CD4-positive, alpha-beta memory T cell (primary cell): ENCODE measurements at places on chromosomes 5 and 9. TPM values are rescaled to one million over a fixed set of nuclear protein-coding genes. Genes with fewer than 3 reads are reported as not detected.

DNA sequence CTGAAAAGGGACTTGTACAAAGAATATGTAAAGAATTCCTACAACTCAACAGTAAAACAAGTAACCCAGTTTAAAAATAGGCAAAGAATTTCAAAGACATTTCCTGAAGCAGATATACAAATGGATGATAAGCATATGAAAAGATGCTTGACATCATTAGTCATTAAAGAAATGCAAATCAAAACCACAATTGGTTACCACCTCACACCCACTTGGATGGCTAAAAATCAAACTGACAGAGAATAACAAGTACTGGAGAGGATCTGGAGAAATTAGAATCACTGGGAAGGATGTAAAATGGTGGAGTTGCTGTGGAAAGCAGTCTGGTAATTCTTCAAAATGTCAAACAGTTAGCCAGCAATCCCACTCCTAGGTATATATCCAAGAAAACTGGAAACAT lies 12.5 kb upstream of the FOXE1 start:
- no peak for DNase-seq
- no peaks in the 10 kb centered on the region for H3K4me1 ChIP-seq
- peaks cover 14% of the 10 kb centered on the region for H3K27me3 ChIP-seq
- no peaks in the 10 kb centered on the region for H3K36me3 ChIP-seq
- no peak overlapping the region for H3K27ac ChIP-seq

Gene WDR5
- 32.7 TPM for total RNA-seq

DNA sequence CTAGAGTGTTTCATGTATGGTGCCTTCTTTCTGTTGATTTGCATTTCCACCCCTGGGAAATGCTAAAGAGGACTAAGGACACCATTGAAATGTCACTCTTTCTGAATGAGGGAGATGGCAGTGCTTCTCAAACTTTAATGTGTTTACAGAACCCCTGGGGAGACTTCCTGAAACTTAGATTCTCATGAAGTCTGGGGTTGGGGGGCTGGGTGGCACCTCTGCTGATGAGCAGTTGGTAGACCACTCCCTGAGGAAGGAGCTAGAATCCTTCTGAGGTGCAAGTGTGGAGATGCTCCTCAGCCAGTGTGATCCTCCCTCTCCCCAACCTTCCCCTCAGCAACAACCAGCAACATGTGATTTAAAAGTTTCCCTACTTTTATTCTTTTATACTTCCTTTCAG lies 546.8 kb downstream of the LRRC70 start:
- no peaks in the 10 kb centered on the region for H3K36me3 ChIP-seq
- no peak overlapping the region for H3K4me3 ChIP-seq
- no peaks in the 10 kb centered on the region for H3K27me3 ChIP-seq
- H3K4me1 ChIP-seq = no peaks in the 10 kb centered on the region
- H3K27ac ChIP-seq = no peak overlapping the region

Gene C8G
- total RNA-seq = 2.2 TPM

Gene TLR4
- 0.55 TPM for total RNA-seq

- H3K4me3 ChIP-seq = no peak overlapping the region
- H3K4me1 ChIP-seq = peaks cover 7% of the 10 kb centered on the region
- no peaks in the 10 kb centered on the region for H3K27me3 ChIP-seq
- H3K36me3 ChIP-seq = no peaks in the 10 kb centered on the region
- DNase-seq = no peak
Observed at GRCh38 chr9:135865531-135865930, 41.8 kb downstream of the CAMSAP1 start.

- no peaks in the 10 kb centered on the region for H3K36me3 ChIP-seq
- no peak overlapping the region for H3K27ac ChIP-seq
- H3K27me3 ChIP-seq = no peaks in the 10 kb centered on the region
- no peak overlapping the region for H3K4me3 ChIP-seq
- DNase-seq = no peak
Observed at GRCh38 chr5:45697201-45697600, 1.0 kb upstream of the HCN1 start.

DNA sequence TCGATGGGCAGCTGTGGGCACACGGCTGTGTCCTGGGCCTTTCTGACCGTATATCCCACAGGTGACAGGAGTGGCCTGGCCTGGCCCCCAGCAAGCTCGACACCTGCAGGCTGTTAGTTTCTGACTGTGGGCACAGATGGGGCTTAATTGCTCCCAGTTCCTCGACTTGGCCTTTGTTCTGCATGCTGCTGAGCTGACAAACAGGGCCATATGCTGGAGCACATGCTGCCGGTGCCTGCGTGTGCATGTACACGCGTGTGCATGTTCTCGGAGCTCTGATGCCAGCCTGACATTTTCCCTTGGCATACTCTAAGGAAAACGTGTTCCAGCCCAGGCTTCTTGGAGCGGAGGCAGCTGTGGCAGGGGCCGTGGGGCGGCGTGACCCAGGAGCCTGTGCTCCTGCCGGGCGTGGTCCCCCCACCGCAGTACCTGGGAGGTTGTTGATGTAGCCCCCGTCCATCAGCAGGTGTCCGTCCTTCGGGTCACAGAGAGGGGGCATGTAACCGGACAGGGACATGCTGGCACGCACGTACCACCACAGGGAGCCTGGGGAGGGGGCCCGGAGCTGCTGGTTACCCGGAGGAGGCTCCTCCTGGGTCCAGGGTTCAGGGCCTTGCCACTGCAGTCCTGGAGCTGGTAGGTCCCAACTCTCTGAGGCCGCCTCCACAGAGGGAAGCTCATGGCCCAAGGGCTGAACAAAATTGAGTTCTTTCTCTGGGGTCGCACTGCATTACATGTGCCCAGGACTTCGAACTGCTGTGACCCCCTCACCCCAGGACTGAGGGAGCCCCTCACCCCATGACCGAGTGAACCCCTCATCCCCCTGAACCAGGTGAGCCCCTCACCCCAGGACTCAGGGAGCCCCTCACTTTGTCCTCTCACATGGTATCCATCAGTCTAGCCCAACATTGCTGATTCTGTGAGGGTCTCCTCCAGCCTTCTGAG lies 4.1 kb upstream of the NSMF start:
- H3K36me3 ChIP-seq = no peaks in the 10 kb centered on the region
- H3K4me1 ChIP-seq = peaks cover 41% of the 10 kb centered on the region
- H3K27me3 ChIP-seq = no peaks in the 10 kb centered on the region
- H3K27ac ChIP-seq = no peak overlapping the region
- H3K4me3 ChIP-seq = no peak overlapping the region

DNA sequence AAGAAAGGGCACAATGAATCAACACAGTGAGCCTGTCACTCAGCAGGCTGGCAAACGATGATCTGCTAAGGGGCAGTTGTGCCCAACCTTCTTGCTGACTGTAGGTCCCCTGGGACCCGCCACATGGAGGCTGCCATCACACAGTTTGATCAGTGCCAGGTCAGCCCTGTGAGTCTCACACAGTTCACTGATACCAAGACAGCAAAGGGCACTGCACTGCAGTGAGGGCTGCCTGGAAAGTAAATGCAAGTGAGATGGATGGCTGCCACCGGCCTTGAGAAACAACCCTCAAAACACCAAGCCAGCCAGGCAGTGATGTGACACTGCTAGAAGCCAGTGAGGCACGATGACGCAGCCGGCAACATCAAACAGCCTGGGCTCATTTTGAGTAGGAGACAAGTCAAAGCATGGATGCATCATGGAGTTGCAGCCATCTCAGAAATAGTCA lies 30.3 kb downstream of the FOXD1 start:
- DNase-seq = no peak
- H3K4me1 ChIP-seq = peaks cover 15% of the 10 kb centered on the region
- no peak overlapping the region for H3K4me3 ChIP-seq
- H3K27me3 ChIP-seq = peaks cover 63% of the 10 kb centered on the region
- no peak overlapping the region for H3K27ac ChIP-seq
- no peaks in the 10 kb centered on the region for H3K36me3 ChIP-seq

DNA sequence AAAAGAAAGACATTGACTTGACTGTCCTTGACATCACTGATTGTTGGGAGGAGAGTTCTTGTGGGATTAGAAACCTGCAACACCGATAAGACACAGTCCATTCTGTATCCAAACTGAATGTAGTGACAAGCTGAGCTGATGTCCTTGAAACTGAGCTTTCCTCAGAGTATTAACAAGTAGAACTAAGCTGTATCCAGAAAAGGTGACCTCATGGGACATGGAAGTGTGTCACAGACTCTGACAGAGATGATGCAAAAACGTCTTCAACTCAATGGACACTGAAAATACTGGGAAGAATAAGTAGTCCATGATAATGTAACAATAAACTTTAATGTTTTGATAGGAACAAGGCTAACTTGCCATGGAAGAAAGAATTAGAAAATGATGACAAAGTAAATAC lies 690.1 kb downstream of the CDH18 start:
- DNase-seq = no peak
- H3K4me3 ChIP-seq = no peak overlapping the region
- no peaks in the 10 kb centered on the region for H3K4me1 ChIP-seq
- no peak overlapping the region for H3K27ac ChIP-seq

GRCh38 chr5:20528471-20528870 lies 540.5 kb upstream of the CDH18 start:
- no peaks in the 10 kb centered on the region for H3K27me3 ChIP-seq
- no peaks in the 10 kb centered on the region for H3K36me3 ChIP-seq
- H3K4me1 ChIP-seq = no peaks in the 10 kb centered on the region
- no peak overlapping the region for H3K4me3 ChIP-seq

- no peaks in the 10 kb centered on the region for H3K36me3 ChIP-seq
- DNase-seq = no peak
- no peak overlapping the region for H3K27ac ChIP-seq
- peaks cover 62% of the 10 kb centered on the region for H3K4me1 ChIP-seq
- no peaks in the 10 kb centered on the region for H3K27me3 ChIP-seq
Observed at GRCh38 chr9:35937227-35937626, 20.7 kb downstream of the OR2S2 start.

DNA sequence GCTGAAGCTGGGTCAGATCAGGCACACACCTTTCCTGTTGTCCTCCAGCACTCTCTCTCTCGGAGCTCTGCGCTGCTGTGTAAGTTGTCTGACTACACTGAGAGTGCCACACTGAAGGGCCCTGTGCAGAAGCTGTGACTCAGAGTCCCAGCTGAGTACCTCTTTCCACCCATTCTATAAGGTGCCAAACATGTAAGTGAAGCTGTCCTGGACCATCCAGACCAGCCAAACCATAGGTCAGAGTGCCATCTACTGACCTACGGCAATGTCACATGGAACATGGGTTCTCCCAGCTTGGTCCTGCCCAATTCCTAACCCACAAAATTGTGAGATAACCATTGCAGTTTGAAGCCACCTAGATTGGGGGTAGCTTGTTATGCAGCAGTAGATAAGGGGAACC lies 68.2 kb downstream of the ADCY2 start:
- H3K36me3 ChIP-seq = no peaks in the 10 kb centered on the region
- no peak overlapping the region for H3K27ac ChIP-seq
- DNase-seq = no peak
- no peaks in the 10 kb centered on the region for H3K4me1 ChIP-seq
- H3K4me3 ChIP-seq = no peak overlapping the region

Gene SPATA31A5
- not detected for total RNA-seq

DNA sequence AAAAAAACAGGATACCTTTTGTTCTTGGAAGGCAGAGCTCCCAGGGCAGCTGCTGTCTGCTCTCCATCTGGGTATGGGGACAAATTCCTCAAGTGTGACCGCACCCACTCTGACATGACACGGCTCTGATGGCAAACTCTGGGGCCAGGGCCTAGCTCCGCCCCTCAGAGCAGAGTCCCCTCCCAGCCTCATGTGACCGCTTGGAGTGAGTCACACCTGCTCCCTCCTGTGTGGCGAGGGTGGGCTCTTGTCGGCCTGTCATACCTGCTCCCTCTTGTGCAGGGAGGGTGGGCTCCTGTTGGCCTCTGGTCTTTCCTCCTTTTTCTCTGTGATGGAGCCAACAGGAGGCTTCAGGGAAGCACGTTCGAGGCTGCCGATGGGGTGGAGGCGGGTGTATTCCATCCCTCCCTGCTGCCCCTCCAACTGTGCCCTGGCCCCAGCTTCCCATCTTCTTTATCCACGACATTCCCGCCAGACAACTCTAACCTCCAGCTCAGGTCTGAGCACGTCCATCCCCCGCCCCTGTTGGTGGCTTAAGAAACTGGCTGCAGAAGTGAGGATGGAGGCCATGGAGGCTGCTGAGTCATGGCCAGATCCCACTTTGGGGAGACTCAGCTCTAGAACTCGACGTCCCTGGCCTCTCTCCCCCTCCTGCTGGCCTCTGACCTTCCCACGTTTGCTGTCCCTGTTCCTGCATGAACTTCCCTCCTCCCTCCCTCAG lies 65.3 kb downstream of the OLFM1 start:
- no peaks in the 10 kb centered on the region for H3K36me3 ChIP-seq
- no peaks in the 10 kb centered on the region for H3K4me1 ChIP-seq
- no peak overlapping the region for H3K4me3 ChIP-seq
- H3K27me3 ChIP-seq = no peaks in the 10 kb centered on the region
- no peak overlapping the region for H3K27ac ChIP-seq
- DNase-seq = no peak

GRCh38 chr9:36322462-36322861 lies 64.2 kb upstream of the GNE start:
- H3K27ac ChIP-seq = no peak overlapping the region
- H3K4me1 ChIP-seq = no peaks in the 10 kb centered on the region
- H3K4me3 ChIP-seq = no peak overlapping the region
- no peak for DNase-seq
- H3K27me3 ChIP-seq = no peaks in the 10 kb centered on the region
